Aorta (tissue), 5 donors: ENCODE measurements at places on chromosomes 1 and 21. TPM values are rescaled to one million over a fixed set of nuclear protein-coding genes. Genes with fewer than 3 reads are reported as not detected.

- no peak for DNase-seq
These were observed 46.7 kb upstream of the KLHDC7A start for GRCh38 chr1:18434041-18434440.

GRCh38 chr1:90726425-90726985 is 9.4 kb upstream of the BARHL2 start:
- DNase-seq: no peak

- DNase-seq: no peak
These were observed 36.9 kb upstream of the PADI2 start for GRCh38 chr1:17156108-17156507.

DNA sequence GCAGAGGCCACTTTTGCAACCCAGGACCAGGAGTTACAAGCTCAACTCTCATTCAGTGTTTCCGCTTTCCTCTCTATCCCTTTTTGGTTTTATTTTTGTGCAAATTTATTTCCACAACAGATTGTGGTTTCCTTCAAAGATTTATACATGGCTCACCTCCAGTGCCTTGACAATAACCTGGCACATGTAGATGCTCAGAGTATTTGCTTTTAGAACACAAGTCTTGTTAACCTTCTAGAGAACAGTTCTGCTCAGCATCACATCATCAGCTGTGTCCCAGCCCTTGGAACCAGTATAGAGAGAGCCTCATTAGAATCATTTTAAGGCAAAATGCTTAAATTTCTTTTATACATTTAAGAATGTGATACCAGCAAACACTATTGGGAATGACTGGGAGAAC is 133.7 kb downstream of the TENT5C start:
- DNase-seq: no peak

The FCMR gene
- 4.0 TPM for total RNA-seq

DNA sequence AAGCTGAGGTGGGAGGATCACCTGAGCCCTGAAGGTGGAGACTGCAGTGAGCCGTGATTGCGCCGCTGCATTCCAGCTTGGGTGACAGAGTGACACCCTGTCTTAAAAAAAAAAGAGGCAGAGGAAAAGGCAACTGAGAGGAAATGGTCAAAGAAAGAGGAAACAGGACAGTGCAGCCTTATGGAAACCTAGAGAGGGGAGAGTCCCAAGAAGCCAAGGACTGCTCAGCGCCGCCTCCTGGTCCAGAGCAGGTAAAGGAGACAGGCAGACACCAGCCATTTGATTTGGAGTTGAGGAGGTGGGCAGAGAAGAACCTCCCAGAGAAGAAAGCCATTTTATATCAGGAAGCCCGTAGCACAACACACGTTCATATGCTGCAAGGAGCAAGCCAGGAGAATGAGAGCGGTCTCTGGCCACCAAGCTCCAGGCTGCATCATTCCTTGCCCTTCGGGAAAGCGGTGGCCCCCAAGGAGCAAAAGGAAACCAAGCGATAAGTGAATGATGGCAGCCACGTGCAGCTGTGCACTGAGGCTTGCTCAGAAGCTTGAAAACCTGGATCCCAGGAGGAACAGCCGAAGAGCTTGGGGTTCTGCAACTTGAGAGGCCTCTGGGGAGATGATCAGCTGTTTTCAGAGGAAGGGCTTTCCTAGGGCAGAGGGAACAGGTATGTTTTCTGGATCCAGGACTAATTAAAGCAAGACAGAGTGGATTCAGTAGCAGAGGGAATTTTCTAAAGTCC is 33.7 kb downstream of the LRRC42 start:
- DNase-seq: no peak

The TESK2 gene
- total RNA-seq: 8.1 TPM

DNA sequence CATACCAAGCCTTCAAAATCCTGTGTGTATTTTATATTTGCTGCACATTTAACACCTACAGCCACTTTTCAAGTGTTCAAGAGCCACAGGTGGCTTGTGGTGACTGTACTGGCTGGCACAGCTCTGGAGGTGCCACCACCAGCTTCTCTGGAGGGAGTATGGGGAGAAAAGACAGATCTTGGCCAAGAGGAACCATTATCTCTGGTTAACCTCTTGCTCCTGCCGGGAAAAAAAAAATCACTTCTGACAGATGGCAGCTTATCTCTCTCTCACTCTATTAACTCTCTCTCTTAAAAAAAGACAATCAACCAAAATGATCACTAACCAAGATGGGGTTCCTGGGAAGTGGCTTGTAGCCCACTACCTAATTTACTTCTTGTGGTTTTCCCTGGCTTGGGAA is 1.2 kb upstream of the RIIAD1 start:
- DNase-seq: no peak

The SLAMF9 gene
- not detected for total RNA-seq

- DNase-seq: no peak
These were observed 1.6 kb upstream of the PIGK start for GRCh38 chr1:77220687-77221463.

- DNase-seq: no peak
These were observed 130.3 kb downstream of the GLIS1 start for GRCh38 chr1:53608676-53609075.

DNA sequence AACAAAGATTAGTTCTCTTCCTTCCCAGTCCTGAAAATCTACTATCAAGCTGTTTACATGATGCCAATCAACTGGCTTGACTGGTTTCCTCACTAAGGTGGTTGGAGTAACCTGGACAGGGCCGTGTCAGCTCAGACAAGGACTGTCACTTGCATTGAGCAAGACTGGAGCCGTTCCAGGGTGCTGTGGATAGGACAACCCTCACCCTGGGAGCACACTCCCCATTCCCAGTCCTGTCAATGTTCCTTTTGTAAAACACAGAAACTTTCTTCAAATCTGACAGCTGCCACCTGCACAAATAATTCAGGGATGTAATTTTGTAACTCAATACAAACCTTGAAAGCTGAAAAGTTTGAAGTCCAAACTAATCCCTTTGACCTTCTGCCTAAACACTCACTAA is 31.4 kb downstream of the PLPP3 start:
- DNase-seq: no peak

- DNase-seq: no peak
These were observed 58.4 kb upstream of the VCAM1 start for GRCh38 chr1:100661176-100661575.

- no peak for DNase-seq
These were observed 99.5 kb downstream of the CASZ1 start for GRCh38 chr1:10696977-10697376.

DNA sequence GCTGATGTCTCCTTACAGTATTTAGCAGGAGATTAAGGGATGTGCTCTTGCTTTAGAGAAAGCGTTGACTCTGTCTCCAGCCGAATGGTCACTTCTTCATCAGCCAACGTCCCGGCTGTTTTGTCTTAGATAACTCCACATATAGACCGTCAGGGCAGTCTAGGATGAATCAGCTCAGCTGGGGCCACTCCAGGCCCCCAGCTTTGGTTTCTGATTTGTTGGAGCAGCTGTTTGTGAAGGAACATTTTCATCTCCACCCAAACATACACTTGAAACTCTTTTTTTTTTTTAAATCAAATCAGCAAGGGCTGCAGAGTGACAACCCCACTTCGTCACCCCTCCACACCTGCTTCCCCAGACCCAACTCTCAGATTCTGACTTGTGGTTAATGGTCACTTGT is 206.1 kb upstream of the GALNT2 start:
- no peak for DNase-seq

- DNase-seq: no peak
These were observed 186.1 kb downstream of the CLEC20A start for GRCh38 chr1:178310685-178311105.

The LCE1D gene
- total RNA-seq: not detected

The SMCP gene
- total RNA-seq: not detected

- no peak for DNase-seq
These were observed 6.2 kb downstream of the BARHL2 start for GRCh38 chr1:90710579-90711536.

DNA sequence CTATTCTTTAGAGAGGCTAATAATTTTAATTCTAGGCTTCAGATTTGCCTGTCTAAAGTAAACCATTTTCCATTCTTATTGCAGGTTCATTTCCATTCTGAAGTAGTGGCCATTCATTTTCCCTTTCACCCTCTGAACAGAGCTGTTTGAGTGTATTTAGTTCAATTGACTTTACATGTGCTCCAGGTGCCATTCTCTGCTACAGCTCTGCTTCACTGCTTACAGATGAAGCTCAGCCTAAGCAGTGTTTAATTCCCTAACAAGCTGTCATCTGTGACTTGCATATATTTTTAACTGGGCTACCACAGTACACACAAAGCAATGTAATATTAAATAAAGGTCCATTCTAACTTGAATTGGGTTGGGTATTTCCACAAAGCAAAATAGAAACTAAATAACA is 1031.6 kb downstream of the KCNT2 start:
- no peak for DNase-seq

GRCh38 chr1:150196417-150196816 is 39.5 kb downstream of the ANP32E start:
- no peak for DNase-seq

The TMEM269 gene
- total RNA-seq: 0.13 TPM

- DNase-seq: no peak
These were observed 14.9 kb upstream of the CD101 start for GRCh38 chr1:116986421-116987255.

DNA sequence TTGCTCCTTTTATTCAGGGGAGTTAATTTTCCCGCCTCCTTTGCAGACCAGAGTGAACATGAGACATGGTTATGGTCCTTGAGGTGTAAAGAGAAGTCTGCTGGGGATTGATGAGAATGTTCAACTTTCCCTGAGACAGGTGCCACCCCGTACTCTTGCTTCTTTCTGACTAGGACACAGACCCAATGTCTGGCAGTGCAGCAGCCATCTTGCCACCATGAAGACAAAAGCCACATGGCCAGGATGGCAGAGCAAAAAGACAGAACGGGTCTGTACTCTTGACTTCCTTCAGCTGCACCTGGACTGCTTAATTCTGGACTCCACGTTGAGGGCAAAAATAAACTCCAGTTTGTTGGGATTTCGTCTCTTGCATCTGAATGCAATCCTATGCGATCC is 54.1 kb downstream of the KLHDC7A start:
- DNase-seq: no peak

DNA sequence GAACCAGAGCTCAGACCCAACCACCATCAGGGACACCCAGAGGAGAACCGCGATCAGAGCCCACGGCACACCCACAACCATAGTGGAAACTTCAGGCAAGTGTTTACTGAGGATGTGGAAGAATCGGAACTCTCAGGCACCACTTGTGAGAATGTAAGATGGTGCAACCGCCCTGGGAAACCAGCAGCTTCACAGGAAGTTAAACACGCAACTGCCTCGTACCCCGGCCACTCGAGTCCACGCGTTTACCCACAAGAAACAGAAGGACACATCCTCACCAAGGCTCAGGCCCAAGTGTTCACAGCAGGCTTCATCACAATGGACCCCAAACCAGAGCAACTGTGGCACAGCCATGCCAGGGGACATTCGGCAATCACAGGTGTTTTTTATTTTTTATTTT is 51.4 kb upstream of the COL6A2 start:
- DNase-seq: no peak

DNA sequence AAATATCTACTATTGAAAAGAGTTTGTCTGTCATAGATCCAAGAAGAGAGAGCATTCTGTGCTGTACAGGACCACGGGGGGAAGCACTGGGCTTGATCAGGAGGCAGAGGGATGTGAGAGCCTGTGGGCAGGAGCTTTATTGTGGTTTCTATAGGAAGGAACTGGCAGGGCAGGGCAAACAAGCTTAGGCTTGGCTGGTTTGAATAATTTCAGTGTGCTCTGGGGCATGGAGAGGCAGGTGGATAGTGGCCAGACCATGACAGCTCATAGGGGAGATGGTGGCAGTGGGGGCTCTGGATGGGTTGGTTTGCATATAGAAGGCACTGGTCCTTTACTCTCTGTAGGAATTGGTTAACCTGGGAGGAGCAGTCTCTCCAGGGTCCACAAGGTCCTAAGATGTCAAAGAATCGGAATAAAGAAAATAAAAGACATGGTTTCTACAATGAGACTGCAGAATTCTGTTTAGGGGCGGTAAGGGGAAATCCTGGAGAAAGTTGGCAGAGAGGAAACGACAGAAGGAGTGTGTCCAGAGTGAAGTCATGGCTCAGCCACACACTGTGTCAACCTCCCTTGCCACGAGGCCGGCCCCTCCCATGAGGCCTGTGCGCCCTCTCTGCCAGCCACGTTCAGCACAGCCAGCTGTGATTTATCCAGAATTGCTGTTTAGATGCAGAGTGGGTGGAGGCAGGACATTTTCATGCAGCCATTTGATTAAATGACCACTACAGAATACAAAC is 81.7 kb upstream of the PGBD5 start:
- DNase-seq: no peak

GRCh38 chr1:243179720-243180119 is 75.4 kb downstream of the CEP170 start:
- DNase-seq: no peak

- DNase-seq: no peak
These were observed 162.6 kb downstream of the GRIK1 start for GRCh38 chr21:29777160-29777559.

The SH2D1B gene
- total RNA-seq: 0.63 TPM

DNA sequence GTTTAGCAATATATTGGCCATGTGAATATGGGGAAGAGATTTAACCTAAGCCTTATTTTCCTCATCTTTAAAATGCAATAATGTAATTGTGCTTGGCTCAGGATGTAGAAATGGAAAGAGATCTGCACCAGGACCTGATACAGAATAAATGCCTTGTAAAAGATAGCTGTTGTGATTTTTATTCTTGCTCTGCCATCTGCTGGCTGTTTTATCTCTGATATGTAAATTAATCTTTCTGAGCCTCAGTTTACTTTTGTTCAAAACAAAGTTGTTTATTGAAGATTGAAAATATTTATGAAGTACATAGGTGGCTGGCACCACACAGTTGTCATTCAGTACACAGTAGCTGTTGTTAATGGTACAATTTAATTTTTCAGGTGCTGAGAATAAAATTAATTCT is 21.9 kb downstream of the ZYG11B start:
- no peak for DNase-seq

The PROK1 gene
- 0.27 TPM for total RNA-seq

The BRDT gene
- total RNA-seq: not detected

The SELENBP1 gene
- 66.3 TPM for total RNA-seq

- no peak for DNase-seq
These were observed 64.3 kb downstream of the PRKAA2 start for GRCh38 chr1:56709269-56709880.

DNA sequence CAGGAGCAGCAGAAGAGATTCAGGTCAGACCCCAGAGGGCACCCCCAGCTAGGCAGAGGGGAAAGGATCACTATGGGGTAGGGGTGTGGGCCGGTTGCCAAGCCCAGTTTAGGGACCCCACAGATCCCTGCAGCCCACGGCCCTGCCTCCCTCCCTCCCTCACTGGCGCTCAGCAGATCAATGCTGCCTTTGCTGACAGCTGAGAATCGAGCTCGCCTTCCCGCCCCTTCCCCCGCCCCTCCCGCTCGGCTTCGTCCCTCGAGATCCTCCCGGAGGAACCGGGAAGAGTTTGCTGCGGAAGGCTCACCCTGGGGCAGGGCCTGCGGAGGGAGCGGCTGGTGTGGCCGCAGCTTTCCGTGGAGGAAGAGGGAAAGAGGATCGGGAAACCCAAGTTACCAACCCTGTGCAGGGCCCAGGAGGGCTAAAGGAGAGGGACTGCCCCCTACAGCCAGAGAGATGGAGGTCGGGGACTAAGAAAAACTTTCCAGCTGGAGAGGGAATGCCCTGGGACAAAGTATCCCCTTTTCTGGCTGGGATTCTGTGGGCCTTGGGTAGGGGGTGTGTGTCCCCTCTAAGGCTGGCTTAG is 1.1 kb upstream of the KCNQ4 start:
- no peak for DNase-seq

GRCh38 chr1:32372149-32372756 is 9.9 kb downstream of the TSSK3 start:
- DNase-seq: no peak
